ENCODE measurements at places on chromosomes 13 and 19.

GRCh38 chr13:65856431-65856830 is 1373.7 kb downstream of the PCDH9 start:
- no peak for DNase-seq

- DNase-seq: no peak
Observed at GRCh38 chr19:40234429-40235237, 8.1 kb upstream of the CCNP start.

DNA sequence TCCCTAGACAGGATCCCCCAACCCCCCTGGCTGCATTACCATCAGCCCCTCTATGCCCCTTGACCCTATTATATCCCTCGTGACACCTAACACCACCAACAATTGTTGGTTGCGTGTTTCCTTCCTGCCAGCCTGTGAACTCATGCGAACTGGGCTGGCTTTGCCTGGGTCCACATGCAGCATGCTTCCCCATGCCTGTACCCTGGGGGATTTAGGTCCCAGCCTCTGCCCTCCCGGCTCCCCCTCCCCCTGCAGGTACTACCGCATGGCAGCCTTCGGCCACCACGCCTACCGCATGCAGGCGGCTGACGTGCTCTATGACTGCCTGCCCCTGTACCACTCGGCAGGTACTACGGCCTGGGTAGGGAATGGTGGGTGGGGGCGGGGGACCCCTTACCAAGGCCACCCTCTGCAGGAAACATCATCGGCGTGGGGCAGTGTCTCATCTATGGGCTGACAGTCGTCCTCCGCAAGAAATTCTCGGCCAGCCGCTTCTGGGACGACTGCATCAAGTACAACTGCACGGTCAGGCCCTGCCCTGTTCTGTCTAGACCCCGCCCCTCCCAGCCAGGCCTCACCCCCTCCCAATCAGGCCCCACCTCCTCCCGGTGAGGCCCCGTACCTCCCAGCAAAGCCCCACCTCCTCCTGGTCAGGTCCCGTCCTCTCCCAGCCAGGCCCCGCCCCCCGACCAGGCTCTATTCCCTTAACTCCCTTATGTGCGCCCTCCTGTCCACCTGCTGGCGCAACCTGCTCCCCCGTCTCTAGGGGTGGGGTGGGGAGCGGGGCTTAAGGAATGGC is 18.5 kb downstream of the SLC27A1 start:
- peak; percentile 75 for DNase-seq

- no peak for DNase-seq
Observed at GRCh38 chr13:31686670-31687425, 52.5 kb upstream of the RXFP2 start.

GRCh38 chr13:110244071-110244830 is 62.7 kb downstream of the COL4A1 start:
- no peak for DNase-seq

DNA sequence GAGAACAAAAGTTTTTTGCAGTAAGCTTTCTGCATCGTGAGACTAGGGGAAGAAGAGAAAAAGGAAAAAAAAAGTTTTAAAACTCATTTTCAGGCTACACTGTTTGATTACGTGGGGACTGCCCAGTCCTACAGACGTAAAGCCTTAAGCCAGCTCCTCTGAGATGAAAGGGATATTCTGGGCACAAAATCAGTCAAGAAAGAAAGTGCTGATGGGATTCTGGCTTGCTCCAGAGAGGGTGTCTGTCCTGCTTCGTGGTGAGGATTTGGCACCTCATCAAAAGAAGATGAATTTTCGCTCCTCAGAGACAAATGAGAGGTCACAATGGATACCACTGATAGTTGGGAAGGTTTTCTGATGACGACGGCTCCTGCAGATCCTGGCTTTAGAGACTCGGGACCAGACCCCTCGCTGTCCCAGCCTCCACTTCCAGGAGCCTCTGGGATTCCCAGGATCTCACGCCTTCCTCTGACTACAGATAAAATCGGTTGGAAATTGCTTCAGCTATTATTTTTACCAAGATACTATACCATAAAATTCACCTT is 9.7 kb downstream of the TEX29 start:
- no peak for DNase-seq

DNA sequence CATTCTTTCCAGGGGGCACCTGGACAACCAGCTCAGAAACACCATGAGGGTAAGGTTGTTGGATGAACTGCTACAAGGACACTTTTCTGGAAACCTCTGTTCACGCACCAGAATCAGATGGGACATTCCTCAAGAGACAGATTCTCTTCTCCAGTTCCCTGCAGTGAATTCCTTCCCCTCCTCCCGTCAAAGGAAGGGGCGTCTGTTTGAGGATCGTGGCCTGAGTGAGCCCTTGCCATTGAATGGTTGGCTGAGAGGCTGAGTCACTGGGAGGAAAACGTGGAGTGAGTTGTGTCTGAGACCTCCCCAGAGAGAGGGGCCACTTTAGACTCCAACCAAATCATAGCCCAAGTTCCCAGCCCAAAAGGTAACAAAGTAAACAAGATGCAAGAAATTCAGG is 79.4 kb upstream of the ZNF507 start:
- DNase-seq: no peak

- DNase-seq: no peak
Observed at GRCh38 chr19:30757837-30758617, 385.8 kb downstream of the ZNF536 start.

DNA sequence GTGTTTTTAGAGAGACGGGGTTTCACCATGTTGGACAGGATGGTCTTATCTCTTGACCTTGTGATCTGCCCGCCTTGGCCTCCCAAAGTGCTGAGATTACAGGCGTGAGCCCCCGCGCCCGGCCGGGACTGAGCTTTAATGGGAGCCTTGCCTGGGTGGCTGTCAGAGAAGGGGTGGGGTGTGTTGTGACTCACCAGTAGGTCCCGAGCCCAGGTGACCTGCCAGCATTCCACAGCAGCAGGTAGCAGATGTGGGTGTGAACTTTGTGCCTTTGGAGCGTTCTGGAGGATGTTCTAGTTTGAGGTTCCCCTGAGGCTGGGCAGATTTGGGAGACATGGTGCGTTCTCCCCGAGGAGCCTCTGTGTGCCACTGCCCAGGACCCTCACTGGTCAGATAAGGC is 7.1 kb upstream of the EPN1 start:
- DNase-seq: no peak

- no peak for DNase-seq
Observed at GRCh38 chr19:899336-900042, 6.2 kb downstream of the RNU6-9 start.

GRCh38 chr13:79225487-79226232 is 180.4 kb downstream of the RBM26 start:
- no peak for DNase-seq

DNA sequence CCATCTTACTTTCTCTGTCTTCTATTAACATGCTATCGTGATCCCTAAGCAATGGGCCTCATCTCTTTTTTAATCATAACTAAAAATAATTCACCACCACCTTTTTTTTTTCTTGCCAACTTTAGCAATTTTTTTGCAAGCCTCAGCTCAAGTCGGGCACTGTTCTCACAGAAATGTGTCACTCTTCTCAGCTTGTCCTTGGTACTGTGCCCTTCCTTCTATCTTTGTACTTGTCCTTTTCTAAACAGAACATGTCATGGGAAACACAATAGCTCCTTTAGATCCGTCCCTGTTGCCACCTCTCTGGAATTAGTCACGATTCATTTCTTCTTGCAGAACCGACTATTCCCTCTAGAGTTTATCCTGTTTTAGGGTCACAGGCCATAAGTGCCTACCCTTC is 10.3 kb downstream of the SERP2 start:
- no peak for DNase-seq

DNA sequence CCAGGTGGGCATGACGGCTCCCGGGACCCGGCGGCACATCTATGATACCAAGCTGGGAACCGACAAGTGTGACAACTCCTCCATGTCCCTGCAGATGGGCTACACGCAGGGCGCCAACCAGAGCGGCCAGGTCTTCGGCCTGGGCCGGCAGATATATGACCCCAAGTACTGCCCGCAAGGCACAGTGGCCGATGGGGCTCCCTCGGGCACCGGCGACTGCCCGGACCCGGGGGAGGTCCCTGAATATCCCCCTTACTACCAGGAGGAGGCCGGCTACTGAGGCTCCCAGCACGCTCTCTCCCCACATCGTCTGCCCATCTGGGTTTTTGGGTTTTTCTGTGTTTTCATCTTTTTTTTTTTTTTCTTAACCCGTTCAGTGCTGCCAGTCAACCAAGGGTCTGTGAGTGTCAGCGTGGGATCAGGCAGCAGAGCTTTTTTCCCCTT is 2.3 kb upstream of the ABCA7 start:
- DNase-seq: no peak

DNA sequence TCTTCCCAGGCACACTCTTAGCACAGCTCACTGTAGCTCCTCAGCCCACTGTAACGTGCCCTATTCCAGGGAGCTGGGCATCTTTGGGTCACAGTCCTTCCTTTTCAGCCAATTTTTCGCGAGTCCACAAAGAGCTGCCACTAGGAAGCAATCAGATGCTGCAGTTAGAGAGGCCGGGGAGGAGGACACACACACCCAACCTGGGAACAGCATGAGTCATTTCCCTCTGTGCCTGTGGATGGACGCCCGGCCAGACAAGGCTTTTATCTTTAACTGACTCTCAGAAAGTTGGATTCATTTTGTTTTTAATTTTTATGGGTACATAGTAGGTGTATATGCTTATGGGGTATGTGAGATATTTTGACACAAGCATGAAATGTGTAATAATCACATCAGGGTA is 918.6 kb downstream of the UQCRFS1 start:
- no peak for DNase-seq

DNA sequence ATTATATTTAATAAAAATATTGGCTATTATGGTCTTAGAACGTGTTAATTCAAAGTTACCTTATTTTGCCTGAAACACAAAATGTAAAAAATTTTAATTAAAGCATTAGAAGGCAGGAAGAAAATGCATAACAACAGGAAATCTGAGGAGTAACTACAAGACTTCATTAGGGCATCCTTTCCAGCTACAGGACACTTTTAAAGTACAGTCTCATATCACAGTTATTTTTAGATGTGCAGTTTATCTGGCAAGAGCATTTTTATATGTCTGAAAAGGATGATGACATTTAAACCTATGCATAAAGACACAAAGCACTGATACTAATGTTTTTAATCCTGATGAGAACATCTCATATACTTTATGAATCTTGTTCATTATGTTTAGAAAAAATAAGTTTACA is 247.5 kb downstream of the VWA8 start:
- no peak for DNase-seq

DNA sequence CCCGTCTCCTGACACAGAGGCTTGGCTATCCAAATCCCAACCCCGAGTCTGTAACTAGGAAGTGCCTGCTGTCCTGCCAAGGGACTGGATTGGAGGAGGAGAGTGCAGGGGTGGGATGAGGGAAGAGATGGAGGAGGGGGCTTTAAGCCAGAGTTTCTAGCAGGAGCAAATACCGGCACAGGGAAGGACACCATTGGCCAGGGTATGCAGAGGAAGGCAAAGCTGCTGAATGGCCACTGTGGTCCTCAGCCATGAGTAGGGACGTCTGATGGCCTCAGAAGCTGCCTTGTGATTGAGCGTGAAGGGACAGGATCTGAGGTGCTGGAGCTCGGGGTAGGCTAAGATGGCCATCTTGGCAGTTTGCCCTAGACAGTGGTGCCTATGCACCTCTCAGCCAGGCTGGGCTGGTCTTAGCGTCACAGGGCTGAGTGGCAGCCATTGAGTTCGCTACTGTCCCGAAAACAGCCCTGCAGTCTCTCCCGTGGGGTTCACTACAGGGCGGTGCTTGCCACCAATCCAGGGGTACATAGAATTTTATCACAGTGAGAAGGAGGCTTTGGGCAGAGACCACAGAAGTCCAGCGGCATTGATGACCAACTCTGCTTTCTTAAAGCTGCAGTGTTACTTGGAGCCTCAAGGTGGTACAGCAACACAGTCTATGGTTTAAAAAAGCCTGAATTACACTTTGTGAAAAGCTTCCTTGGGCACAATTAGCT is 61.8 kb downstream of the AKAP11 start:
- peak; percentile 28 for DNase-seq

GRCh38 chr13:113875837-113876281 is 12.0 kb upstream of the GAS6 start:
- no peak for DNase-seq

- DNase-seq: no peak
Observed at GRCh38 chr13:99087954-99088491, 110.2 kb upstream of the DOCK9 start.

DNA sequence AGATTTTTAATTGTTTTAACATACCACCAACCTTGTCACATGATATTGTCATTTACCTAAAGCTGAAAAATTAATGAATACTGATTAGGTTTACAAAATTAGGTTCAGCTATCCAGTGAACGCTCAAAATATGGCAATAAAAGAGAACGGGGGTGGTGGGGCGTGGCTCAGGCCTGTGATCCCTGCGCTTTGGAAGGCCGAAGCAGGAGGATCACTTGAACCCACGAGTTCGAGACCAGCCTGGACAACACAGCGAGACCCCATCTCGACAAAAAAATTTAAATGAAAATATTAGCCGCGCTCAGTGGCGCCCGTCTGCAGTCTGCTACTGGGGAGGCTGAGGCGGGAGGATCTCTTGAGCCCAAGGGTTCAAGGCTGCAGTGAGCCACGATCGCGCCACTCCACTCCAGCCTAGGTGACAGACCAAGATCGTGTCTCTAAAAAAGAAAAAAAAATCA is 516 bp upstream of the FAM32A start:
- DNase-seq: no peak

DNA sequence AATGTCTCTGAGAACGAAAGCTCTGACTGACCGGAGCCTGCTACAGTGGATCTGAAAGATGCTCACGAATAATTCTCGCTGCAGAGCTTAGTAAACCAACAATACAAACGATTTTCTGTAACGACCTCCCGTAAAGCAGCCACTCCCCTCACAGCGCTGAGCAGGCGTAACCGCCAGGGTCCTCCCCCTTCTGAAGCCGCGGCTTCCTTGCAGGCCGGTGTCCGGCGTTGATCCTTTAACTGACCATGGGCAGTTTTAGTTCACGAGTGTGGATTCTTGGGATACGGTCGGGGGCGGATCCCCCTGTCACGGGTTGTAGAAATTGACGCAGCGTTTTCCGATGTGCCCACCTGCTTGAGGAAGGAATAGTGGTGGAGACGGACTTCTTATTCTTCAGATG is 75.9 kb downstream of the ATP11A start:
- DNase-seq: no peak

DNA sequence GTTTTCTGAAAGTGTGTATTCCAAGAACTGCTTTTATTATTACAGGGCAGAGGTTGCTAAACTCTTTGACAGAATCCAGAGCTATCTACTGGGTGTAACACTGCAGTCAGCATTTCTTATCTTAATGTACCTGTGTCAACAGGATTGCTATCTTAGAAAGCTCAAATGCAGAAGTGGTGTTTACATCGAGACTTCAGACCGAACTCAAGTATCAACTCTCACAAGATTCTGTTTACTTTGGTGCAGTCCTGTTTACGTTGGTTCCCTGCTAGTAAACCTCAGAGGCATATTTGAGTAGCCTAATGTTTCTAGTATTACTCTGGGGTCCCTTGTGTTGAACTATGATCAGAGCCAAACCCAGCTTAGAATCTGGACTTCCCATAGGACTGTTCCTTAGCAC is 20.5 kb downstream of the SLC15A1 start:
- no peak for DNase-seq

GRCh38 chr19:45638930-45639729 is at the start of gene EML2:
EML2 (minus strand) TSS chr19:45639397; CDS start chr19:45639376, 21 bp downstream.
- no peak for DNase-seq
